ENCODE measurements at places on chromosomes 16 and 17. TPM values are rescaled to one million over a fixed set of nuclear protein-coding genes. Genes with fewer than 3 reads are reported as not detected.

The TBC1D24 gene
- 22.1 TPM for total RNA-seq

- no peak overlapping the region for H3K4me3 ChIP-seq
- no peaks in the 10 kb centered on the region for H3K27me3 ChIP-seq
- no peak for DNase-seq
- H3K36me3 ChIP-seq = peaks cover 5% of the 10 kb centered on the region
Measured at GRCh38 chr17:56863974-56864373, 30.0 kb downstream of the DGKE start.

DNA sequence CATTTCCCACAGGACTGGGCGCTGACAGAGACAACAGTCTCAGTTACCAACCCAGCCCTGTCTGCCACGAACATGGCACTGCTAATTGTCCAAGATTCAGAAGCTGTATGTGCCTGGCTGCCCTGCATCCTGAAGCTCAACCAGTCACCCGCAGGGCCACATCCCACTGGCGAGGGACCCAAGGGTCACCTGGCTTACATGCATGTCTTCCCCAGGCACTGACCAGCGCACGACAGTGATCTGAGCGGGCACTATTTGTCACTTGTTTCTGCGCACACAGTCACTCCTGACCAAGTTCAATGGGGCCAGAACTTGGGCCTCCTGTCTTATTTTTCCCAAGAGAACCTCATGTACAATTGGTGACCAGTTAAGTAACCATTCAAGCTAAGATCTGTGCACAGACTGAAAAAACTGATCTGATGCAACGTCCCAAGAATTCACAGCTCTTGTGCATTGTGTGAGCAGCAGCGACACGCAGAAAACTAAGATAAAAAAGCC is 13.1 kb downstream of the USP7 start:
- DNase-seq = no peak
- peak overlapping the region; percentile 39 for H3K27ac ChIP-seq
- no peaks in the 10 kb centered on the region for H3K27me3 ChIP-seq
- H3K4me1 ChIP-seq = peaks cover 52% of the 10 kb centered on the region
- no peak overlapping the region for H3K4me3 ChIP-seq

- H3K4me3 ChIP-seq = no peak overlapping the region
- H3K36me3 ChIP-seq = peaks cover 30% of the 10 kb centered on the region
- H3K27ac ChIP-seq = no peak overlapping the region
- no peak for DNase-seq
- H3K27me3 ChIP-seq = no peaks in the 10 kb centered on the region
Measured at GRCh38 chr17:16155536-16155935, 59.8 kb downstream of the NCOR1 start.

The ARL2BP gene
- 37.7 TPM for total RNA-seq

The KRT31 gene
- total RNA-seq = not detected

- peaks cover 12% of the 10 kb centered on the region for H3K4me1 ChIP-seq
- H3K27me3 ChIP-seq = no peaks in the 10 kb centered on the region
- DNase-seq = no peak
- peaks cover 7% of the 10 kb centered on the region for H3K36me3 ChIP-seq
- no peak overlapping the region for H3K27ac ChIP-seq
Measured at GRCh38 chr17:65785109-65785508, 223.7 kb upstream of the AXIN2 start.

The COPZ2 gene
- total RNA-seq = 5.7 TPM

DNA sequence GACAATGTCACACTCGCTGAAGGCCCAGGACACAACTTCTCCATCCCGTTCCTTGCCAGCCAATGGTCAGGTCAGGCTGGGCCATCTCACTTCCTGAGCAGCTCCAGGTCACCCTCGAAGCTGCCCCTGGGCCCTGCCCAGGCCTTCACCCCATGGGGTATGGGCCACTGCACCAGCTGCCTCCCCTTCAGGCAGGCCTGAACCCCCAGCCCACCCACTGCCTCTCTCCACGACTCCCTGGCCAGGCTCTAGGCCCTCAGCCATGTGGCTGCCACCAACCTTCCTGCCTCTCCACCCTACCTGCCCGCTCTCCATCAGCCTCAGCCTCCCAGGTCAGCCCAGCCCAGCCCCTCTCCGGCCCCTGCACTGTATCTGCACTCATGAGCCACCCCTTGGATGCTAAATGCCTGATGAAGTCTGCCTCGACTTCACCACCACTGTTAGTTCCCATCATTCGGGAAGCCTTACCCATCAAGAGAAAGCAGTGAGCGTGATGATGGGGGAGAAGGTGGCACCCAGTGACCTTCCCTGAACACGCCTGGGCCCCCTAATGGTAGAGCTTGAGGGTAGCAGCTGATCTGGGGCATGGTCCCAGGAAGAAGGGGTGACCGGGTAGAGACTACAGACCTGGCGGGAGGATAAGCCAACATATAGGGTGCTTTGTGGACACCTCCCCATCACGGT is 30.9 kb upstream of the C16orf95 start:
- H3K4me3 ChIP-seq = no peak overlapping the region
- no peak for DNase-seq
- H3K27me3 ChIP-seq = no peaks in the 10 kb centered on the region

GRCh38 chr17:58176200-58176599 is 9.4 kb downstream of the OR4D2 start:
- DNase-seq = no peak
- no peaks in the 10 kb centered on the region for H3K36me3 ChIP-seq
- H3K4me3 ChIP-seq = no peak overlapping the region
- H3K27ac ChIP-seq = no peak overlapping the region
- H3K4me1 ChIP-seq = no peaks in the 10 kb centered on the region
- H3K27me3 ChIP-seq = peaks cover 54% of the 10 kb centered on the region

The EPN3 gene
- 72.1 TPM for total RNA-seq

- no peak for DNase-seq
- H3K36me3 ChIP-seq = peaks cover 7% of the 10 kb centered on the region
- H3K27ac ChIP-seq = no peak overlapping the region
- no peaks in the 10 kb centered on the region for H3K27me3 ChIP-seq
- peaks cover 6% of the 10 kb centered on the region for H3K4me1 ChIP-seq
- H3K4me3 ChIP-seq = no peak overlapping the region
Measured at GRCh38 chr17:82392941-82393340, 21.4 kb downstream of the UTS2R start.
